Hypothalamus (tissue), 51 donors: ENCODE measurements at places on chromosomes 1 and 21.

DNA sequence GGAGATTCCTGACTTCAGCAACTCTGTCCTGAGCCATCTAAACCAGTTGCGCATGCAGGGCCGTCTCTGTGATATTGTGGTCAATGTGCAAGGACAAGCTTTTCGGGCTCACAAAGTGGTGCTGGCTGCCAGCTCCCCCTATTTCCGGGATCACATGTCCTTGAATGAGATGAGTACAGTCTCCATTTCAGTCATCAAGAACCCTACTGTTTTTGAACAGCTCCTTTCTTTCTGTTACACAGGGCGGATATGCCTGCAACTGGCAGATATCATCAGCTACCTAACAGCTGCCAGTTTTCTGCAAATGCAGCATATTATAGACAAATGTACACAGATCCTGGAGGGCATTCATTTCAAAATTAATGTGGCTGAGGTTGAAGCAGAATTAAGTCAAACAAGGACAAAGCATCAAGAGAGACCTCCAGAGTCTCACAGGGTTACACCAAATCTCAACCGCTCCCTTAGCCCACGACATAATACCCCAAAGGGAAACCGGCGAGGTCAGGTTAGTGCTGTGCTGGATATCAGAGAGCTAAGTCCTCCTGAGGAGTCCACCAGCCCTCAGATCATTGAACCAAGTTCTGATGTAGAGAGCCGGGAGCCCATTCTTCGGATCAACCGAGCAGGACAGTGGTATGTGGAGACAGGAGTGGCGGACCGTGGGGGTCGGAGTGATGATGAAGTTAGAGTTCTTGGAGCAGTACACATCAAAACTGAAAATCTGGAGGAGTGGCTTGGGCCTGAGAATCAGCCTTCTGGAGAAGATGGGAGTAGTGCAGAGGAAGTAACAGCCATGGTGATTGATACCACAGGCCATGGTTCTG lies 2.3 kb downstream of the ZBTB37 start:
- no peak for DNase-seq

DNA sequence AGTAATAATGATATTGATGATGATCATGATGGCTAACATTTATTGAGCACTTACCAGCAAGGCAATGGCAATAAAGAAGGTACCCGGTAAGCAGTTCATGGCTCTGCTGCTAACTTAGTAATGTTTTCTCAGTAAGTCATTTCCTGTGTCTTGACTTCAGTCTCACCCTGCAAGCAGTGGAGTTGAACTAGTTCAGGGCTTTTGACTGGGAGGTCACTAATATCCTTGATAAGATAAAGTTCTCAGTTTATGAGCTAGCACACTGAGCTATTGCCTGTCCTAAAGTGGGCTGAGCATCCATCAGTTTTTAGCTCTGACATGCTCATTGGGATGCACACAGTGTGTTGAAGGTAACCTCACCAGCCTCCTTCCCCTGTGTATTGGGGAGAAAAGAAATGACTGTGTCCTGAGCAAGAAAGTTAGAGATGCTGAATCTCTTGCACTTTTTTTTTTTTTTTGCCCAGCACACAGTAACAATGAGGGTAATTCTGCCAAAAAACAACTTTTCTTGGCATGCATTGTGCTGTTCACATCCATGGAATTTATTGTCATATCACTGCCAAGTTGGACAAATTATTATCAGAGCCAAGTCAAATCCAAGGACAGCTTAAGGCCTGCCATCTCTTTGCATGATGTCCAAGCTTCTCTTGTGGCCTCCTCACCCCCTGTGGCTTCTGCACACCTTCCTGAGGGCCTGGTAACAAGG lies 55.5 kb upstream of the GADD45A start:
- DNase-seq = no peak

DNA sequence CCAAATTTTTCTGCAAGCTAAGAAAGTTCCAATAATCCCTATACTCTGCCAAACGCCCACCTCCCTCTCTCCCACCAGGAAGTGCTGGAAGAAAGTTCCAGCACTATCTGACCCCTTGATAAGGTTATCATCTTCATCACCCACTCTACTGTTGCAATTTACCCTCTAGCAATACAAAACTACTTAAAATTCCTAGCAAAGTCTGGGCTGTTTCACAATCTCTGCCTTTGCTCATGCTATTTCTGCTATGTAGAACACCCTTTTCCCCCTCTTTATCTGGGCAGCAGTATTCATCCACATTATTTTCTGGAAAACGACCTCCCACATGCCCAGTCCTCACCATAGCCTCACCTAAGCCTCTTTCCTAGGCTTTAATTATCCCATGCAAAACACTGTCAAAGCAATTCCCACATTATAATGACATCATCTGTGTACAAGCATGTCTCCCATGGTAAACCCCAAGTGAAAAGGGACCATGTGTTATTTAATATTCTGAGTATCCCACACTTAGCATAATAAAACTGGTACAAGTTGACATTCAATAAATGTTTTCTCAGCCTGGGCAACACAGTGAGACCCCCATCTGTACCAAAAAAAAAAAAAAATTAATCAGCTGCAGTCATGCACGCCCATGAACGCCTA lies 12.0 kb downstream of the F11R start:
- no peak for DNase-seq

DNA sequence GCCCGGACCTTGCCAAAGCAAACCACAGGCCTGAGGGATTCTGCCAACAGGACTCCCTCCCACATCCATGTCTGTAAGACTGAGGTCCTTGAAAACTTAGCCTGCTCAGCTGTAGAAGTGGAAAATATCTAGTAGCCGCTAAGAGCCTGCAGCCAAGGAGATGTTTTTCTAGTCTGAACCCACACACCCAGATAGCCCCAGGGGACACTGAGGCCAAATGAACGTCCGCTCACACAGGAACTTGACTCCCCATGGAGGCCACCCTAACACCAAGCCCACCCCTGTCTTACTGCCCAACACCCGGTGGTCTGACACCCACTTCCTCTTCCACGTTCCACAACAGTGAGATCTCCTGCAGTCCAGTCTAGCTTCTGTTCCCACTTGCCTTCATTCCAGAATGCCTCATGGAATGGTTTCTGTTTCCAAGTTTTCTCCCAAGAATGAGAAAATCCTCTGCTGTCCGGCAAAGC lies 174.8 kb downstream of the PLPP3 start:
- no peak for DNase-seq
